Fibroblast of lung (primary cell): ENCODE measurements at places on chromosomes 3 and 15. TPM values are rescaled to one million over a fixed set of nuclear protein-coding genes. Genes with fewer than 3 reads are reported as not detected.

DNA sequence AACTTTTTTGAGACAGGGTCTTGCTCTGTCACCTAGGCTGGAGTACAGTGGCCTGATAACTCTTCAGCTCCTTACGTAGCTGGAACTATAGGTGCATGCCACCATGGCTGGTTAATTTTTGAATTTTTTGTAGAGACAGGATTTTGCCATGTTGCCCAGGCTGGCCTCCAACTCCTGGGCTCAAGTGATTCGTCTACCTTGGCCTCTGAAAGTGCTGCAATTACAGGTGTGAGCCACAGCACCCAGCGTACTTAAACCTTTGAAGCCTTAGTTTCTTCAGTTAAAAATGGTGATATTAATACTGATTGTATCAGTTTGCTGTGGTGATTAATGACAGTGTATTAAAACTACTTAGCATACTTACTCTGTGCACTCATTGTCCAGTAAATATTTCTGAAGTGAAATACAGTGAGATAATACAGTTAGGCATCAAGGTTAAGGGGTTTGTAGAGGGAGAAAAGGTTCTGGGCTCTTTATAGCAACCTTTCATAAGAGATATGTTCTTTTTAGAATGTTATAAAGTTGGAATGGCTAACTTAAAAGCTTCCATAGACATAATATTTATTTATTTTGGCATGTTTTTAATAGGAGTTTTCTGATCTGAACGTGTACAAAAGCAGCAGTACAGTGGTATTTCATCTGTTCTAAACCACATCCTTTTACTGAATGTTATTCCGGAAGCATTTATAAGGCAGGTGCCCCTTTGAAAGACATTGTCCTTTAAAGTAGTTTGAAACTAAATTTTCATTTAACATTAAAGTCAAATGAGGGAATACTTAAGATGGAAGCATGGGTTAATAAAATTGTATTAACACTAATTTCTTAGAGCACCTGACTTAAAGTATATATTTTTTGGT is 23.6 kb downstream of the NCK1 start:
- no peak for DNase-seq

GRCh38 chr3:98690876-98691275 is 72.3 kb upstream of the ST3GAL6 start:
- DNase-seq: peak; percentile 54

- DNase-seq: peak; percentile 10
These were observed 214.2 kb downstream of the NAALADL2 start for GRCh38 chr3:175073219-175073905.

- DNase-seq: no peak
These were observed 1.3 kb downstream of the CACNA1D start for GRCh38 chr3:53495520-53496391.

SLC6A11 gene
- not detected in 2 replicates for total RNA-seq

GRCh38 chr3:190378240-190378891 is 9.6 kb upstream of the CLDN16 start:
- DNase-seq: peak; percentile 95

GRCh38 chr3:51559411-51559888 is 20.9 kb downstream of the RAD54L2 start:
- peak; percentile 66 for DNase-seq

DNA sequence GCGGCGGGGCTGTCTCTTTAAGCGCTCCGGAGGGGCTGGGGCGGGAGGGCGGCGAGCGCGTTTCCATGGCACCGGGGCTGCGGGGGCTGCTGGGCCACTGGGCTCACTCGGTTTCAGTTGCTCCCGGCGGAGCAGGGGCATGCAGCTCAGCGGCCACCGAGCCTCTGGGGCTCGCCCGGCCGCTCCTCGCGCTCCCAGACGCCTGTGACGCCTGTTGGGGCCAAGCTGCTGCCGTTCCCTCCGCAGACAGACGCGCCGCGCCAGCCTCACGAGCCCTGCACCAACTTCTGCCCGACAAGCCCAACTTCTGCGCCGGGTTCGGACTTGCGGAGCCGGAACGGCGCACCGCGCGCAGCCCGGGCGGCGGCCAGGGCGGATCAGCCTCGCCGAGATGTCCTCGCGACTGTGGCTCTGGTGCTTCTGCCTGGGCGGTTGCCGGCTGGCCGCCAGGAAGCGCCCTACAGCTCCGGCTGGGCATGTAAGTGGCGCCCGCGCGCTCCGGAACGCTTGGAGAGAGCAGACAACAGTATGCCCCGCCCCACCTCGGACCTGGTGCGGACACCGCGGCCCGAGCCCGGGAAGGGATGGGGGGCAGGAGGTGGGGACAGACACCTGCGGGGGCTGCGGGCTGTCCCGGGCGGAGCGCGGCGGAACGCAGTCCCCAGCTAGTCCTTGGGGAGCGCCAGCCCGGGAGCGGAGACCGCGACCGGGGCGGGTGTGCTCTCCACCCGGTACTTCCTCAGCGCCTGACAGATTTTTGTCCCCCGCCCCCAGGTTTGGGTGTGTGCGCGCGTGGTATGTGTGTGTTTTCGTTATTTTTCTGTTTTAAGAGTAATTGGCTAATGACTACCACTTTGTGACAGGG is 154.1 kb upstream of the GOLIM4 start:
- DNase-seq: peak; percentile 77

DNA sequence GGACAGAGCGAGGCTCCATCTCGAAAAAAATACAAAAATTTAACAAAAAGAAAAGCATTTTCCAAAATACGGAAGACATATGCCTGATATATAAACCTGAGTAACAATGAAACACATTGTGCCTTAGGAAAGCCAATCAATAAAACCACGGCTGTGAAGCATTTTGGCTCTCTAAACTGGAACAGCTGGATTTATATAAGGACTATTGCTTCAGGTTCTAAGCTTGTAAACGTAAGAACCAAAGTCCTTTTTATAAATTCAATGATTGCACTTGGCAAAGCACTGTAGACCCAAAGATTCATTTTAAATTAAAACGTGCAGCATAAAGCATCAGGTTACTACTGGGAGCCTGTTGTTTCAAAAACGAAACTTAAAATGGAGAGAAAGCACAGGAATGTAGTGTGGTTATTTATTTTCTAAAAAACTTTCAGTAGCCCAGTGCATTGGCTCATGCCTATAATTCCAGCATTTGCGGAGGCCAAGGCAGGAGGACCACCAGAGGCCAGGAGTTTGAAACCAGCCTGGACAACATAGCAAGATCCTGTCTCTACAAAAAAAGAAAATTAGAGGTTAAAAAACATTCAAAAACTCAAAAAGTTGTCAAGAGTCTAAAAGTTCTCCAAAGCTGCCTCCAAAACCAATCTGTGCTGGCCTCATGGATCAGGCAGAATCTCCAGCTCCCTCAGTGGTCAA is 61.5 kb downstream of the USF3 start:
- DNase-seq: peak; percentile 21

SLC27A2 gene
- total RNA-seq: under 0.01 and 0.66 TPM in 2 replicates

LRRC49 gene
- 20.5 and 31.5 TPM in 2 replicates for total RNA-seq

DNA sequence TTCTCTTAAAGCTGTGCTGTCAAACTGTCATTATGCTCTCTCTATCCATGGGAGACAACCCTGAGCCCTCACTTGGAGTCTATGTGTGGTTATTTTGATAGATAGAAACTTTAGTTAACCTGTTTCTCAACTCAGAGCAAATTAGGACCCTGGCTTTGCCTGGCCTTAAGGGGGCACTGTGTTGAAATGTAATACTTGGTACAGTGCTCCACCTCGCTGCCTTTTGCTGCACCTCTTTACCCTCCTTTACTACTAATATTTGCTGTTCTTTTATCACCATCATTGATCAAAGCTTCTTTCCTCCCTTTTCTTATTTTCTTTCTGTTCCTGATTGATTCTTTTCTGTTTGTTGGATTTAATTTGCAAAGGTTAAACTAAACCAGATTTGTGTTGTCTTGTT is 34.3 kb downstream of the STT3B start:
- no peak for DNase-seq

GRCh38 chr3:6254490-6254889 is 606.4 kb upstream of the GRM7 start:
- DNase-seq: no peak

CAPN3 gene
- total RNA-seq: 1.8 and 3.6 TPM in 2 replicates

- DNase-seq: no peak
These were observed 11.1 kb downstream of the STAG1 start for GRCh38 chr3:136741063-136741462.

DNA sequence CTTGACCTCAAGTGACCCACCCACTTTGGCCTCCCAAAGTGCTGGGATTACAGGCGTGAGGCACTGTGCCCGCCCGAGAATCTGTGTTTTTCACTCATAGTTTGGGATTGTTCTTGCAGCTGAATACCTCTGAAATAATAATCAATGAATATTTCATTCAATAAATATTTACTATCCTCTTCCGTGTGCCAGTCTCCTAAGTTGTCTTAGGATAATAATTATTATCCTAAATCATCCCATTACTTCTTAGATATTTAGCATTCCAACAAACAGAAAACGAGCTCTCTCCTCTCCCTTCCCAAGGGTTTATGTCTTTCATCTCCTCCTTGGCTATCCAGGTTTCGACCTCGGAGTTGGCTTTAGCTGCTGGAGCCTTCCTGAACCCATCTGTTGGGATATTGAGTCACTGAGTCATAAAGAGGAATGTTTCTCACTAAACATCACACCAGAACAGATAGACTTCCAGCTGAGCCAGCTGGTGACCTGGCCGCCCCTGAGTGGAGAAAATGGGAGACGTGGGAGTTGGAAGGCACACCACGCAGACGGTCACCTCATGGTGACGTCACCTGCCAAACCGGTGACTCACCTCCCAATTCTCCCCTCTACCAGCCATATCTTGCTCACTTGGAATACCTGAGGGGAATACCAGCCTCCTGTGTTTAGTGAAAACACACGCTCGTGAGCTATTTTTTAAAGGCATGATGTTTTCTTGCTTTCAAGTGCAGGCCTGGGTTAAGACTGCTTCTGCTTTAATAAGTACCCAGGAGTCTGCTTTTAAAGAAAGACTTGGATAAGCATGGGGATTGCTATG is 43.9 kb downstream of the BHLHE40 start:
- peak; percentile 100 for DNase-seq

GRCh38 chr15:74442063-74442462 is 8.3 kb upstream of the SEMA7A start:
- DNase-seq: no peak

DNA sequence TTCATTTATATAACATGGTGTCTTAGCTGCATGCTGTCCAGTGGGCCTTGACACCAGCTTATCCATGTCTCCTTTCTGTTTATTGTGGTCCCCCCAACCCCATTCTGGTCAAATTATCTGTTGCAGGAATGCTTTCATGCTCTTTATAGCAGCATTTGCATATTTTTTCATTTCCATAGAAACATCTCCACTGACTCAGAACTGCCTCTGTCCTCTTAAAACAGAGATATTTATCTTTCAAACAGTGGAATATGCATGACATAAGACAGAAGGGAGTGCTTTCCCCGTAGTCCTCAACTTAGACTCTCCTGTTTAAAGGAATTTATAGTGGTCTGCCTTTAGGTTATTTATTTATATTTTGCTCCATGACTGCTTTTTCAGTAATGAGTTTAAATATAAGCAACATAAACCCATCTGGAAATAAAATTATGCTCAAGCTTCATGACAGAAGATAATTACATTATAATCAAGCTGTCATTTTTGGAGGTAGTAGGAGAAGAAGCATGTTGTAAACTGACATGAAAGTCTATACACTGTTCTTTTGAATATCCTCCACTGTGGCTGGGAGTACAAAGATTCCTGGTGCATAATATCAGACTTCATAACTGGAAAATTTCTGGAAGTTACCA is 179.5 kb upstream of the CD96 start:
- peak; percentile 46 for DNase-seq

- peak; percentile 95 for DNase-seq
These were observed 19.2 kb downstream of the SNX33 start for GRCh38 chr15:75666823-75667501.

CHAC1 gene
- total RNA-seq: 33.1 and 62.6 TPM in 2 replicates

GHSR gene
- total RNA-seq: not detected in 2 replicates

EPB42 gene
- not detected in 2 replicates for total RNA-seq

ECE2 gene
- total RNA-seq: not detected in 2 replicates

ASB14 gene
- total RNA-seq: not detected in 2 replicates

ANKRD63 gene
- total RNA-seq: not detected in 2 replicates

KIAA1143 gene
- total RNA-seq: 18.3 and 20.0 TPM in 2 replicates

- DNase-seq: no peak
These were observed 27.4 kb downstream of the PPARG start for GRCh38 chr3:12316253-12316652.

DNA sequence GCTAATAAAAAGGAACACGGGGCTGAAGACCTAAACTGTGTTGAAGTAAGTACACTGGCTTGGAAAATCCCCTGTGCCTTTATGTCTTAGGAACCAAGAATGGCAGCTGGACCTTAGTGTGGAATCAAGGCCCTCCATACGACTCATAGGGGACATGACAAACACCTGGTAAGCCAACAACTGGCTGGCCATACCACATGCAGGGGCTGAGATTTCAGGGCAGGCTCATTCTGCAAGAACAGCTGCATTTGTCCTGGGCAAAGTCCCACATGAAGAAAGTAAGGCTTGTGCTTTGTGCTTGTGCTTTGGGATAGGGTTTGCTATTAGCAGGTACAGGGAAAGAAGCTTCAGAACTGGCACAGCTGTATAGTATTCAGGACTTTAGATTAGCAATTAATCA is 18.0 kb downstream of the ETV5 start:
- DNase-seq: no peak

- DNase-seq: peak; percentile 54
These were observed 158.6 kb upstream of the NR2F2 start for GRCh38 chr15:96171853-96172296.

DNA sequence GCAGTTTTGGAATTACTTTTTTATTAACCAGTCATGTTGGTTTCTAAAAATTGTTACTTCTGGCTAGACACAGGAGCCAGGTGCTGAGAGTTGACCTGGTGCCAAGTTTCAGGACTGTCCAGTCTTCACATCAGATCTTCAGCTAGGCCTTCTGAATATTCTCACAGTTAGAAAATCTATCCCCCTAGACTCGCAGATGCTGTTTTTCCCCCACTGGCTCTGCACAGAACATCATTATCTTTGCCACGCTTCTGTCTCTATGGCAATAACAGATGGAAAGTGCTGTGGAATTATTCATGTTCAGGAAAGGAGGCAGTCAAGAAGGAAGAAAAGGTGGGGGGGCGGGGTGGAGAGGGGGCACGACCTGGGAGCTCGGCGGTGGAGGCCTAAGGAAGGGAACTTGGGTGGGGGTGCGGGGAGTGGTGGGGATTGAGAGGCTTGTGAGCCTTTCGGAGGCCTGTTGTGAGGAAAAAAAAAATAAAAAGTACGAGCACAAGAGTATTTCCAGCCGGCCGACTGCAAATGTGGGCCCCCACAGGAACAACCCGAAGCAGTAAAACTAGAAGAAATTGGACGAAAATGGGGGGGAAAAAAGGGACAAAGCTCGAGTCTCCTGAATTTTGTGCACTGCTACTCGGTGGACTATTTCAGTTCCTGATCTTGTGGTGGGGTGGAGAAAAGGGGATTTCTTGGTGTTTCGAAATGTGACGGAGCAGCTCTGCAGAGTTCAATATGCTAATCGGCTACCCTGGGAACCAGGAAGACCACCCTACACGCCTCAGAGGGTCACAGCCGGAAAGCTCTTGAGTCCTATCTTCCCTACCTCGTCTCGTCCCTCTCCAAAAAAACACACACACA is 1.5 kb upstream of the SKIL start:
- peak; percentile 54 for DNase-seq
